ENCODE measurements at places on chromosomes 16 and 17.

DNA sequence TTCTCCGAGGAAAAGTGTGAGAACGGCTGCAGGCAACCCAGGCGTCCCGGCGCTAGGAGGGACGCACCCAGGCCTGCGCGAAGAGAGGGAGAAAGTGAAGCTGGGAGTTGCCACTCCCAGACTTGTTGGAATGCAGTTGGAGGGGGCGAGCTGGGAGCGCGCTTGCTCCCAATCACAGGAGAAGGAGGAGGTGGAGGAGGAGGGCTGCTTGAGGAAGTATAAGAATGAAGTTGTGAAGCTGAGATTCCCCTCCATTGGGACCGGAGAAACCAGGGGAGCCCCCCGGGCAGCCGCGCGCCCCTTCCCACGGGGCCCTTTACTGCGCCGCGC, at the start of gene ERBB2:
Gene ERBB2 (plus strand): TSS at position 247 of the 330 bp plus-strand sequence. CDS start 175 bp downstream, outside the sequence.
- DNase-seq, result no peak

- DNase-seq, result peak; percentile 43
These were observed 428 bp downstream of the PHF12 start for GRCh38 chr17:28950752-28951427.

DNA sequence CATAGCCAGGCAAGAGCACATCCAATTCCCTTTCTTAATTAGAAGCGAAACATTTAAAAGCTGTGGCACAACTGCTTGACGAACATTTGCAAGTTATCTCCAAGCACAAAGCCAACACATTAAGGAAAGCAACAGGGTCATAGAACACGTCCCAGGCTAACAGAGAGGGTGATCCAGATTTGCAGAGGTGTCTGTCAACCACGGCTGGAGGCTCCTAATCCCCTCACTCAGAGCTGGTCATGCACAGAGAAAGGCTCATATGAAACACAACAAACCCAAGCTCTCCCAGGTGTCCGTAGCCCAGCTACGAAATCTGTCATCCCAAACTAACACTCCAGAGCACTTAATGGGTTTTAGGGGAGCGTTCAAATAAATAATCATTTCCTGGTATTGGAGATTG, 276.1 kb downstream of the SLC39A11 start:
- DNase-seq, result no peak

- no peak for DNase-seq
These were observed 1.3 kb upstream of the ST3GAL2 start for GRCh38 chr16:70440009-70440692.

GRCh38 chr16:83418565-83418964, 389.2 kb upstream of the HSBP1 start:
- no peak for DNase-seq

- no peak for DNase-seq
These were observed 62.0 kb downstream of the HAPSTR1 start for GRCh38 chr16:9153502-9153864.

- DNase-seq, result no peak
These were observed 183.0 kb downstream of the PRKCA start for GRCh38 chr17:66485309-66485947.

GRCh38 chr16:78289844-78290277, 190.4 kb downstream of the WWOX start:
- DNase-seq, result no peak

DNA sequence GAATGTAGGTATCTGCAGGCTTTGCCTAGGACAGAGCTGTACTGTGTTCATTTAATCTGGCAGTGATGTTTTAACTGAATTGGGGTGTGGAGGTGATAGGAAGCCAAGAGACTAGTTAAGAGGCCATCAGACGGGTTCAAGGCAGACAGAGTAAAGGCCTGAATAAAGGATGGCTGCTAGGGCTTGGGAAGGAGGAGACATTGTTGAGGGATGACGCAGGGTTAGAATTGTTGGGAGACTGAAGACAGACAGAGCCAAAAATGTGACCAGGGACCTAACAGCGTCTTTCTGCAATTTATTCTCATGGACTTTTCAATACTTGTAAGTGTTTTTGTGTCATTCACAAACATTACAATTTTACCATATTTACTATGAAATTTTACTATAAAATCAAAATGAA, 48.6 kb upstream of the MYH10 start:
- no peak for DNase-seq

DNA sequence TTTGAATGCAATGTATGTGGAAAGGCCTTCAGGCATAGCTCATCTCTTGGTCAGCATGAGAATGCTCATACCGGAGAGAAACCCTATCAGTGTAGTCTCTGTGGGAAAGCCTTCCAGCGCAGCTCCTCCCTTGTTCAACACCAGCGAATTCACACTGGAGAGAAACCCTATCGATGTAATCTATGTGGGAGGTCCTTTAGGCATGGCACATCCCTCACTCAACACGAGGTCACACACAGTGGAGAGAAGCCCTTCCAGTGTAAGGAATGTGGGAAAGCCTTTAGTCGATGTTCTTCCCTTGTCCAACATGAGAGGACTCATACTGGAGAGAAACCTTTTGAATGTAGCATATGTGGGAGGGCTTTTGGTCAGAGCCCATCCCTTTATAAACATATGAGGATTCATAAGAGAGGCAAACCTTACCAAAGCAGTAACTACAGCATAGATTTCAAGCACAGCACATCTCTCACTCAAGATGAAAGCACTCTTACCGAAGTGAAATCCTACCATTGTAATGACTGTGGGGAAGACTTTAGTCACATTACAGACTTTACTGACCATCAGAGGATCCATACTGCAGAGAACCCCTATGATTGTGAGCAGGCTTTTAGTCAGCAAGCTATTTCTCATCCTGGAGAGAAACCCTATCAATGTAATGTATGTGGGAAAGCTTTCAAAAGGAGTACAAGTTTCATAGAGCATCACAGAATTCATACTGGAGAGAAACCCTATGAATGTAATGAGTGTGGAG, 24.7 kb downstream of the ZFP90 start:
- no peak for DNase-seq

- no peak for DNase-seq
These were observed 40.9 kb downstream of the SMARCE1 start for GRCh38 chr17:40606548-40607353.

- DNase-seq, result no peak
These were observed 87.5 kb downstream of the SEC14L1 start for GRCh38 chr17:77228241-77228752.

- DNase-seq, result no peak
These were observed 18.6 kb downstream of the CDH16 start for GRCh38 chr16:66899945-66900710.

DNA sequence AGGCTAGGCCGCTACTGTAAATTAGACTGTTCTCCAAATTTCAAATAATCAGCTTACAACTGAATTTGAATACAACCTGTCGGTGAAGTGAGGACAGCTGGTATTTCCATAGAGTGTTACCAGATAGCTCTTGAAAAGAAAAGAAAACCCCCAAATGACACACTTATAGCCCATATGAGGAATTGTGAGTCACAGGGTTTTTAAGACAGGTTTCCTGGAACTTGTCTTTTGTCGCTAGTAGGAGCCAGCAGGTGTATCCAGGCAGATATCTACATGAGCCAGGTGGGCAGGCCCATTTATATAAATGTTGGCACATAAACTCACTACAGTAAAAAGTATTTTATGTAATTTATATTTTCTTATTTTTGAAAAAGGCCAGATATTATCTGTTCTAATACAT, 24.0 kb downstream of the TNRC6A start:
- no peak for DNase-seq

DNA sequence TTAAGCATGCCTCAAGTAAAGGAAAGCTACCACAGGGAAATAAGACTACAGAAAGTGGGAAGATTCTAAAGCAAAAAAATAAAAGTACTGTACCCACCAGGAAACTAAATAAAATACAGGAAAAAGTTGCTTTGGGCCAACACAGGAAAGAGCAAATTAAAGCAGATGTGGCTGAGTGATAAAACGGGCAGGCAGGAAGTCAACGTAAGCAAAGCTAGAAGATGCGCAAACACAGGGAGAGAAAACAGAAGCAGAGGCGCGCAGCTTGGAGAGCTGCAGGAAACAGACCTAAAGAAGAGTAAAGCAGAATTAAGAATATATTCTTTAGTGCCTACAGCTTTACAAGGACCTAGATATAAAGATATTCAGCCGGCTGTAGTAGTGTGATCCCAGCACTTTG, 21.7 kb downstream of the USP36 start:
- DNase-seq, result no peak

DNA sequence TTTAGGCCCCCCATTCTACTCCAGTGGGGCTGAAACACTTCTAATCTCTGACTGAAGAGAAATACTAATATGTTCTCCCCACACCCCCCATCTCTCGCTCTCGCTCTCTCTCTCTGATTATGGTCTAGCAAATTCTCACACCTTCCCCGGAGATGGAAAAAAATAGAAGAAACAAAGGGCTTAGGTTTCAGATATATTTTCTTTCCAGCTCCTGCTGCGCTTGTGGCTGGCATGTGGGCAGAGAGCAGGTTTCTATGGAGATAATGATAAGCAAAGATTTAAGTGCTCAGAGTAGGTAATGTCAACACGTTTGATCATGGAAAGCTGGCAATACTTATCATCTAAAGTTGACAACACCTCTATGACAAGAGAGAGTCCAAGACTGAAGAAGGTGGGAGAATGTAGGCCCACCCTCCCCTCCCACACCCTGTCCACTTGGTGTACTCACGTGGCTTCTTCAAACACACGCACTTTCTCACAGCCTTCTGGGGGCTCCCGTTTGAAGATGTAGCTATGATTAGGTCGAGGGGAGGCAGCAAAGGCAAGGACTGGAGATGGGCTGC, 8.0 kb upstream of the SLC35B1 start:
- DNase-seq, result no peak

DNA sequence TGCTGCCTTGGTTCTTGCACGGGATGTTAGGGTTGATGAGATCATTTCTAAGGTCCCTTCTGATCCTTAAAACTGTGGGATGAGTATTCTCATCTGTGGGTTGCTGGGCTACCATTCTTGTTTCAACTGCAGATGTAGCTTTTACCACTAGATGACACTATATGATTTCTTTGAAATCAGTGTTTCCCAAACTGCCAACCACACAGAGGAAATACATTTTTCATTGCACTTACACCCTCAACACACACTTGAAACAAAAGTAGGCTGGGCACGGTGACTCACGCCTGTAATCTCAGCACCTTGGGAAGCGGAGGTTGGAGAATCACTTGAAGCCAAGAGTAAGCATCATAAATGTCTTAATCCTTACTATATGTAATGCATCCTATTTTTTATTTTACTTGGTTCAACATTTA, 15.3 kb downstream of the LCMT1 start:
- DNase-seq, result no peak

DNA sequence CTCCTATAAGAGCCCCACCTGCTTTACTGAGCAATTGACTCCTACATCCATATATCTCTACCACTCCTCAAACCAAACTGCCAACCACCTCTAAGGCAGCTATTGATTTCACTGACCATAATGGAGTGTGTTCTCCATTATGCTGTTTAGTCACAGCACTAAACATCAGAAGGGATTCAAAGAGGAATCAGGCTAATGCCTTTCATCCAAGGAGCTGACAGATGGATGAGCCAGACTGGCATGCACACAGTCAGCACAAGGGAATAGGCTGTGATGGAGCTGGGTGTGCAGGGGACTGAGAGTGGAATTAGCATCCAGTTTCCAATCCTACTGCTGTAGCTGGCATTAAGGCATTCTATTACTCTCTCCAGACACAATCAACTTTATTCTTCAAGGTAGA, 88.7 kb upstream of the CCL2 start:
- DNase-seq, result no peak

GRCh38 chr16:47377154-47377553, 83.7 kb downstream of the ITFG1 start:
- no peak for DNase-seq

- DNase-seq, result no peak
These were observed 171.0 kb downstream of the ZFHX3 start for GRCh38 chr16:72876981-72877373.
